ENCODE measurements at places on chromosomes 7 and 10.

- DNase-seq: no peak
Measured at GRCh38 chr10:128043259-128044045, 82.8 kb downstream of the MKI67 start.

GRCh38 chr10:117366741-117367140 lies 8.5 kb downstream of the PDZD8 start:
- DNase-seq: no peak

GRCh38 chr10:130432271-130432670 lies 296.1 kb downstream of the GLRX3 start:
- DNase-seq: no peak

GRCh38 chr10:90403211-90404000 lies 454.4 kb downstream of the HTR7 start:
- no peak for DNase-seq

DNA sequence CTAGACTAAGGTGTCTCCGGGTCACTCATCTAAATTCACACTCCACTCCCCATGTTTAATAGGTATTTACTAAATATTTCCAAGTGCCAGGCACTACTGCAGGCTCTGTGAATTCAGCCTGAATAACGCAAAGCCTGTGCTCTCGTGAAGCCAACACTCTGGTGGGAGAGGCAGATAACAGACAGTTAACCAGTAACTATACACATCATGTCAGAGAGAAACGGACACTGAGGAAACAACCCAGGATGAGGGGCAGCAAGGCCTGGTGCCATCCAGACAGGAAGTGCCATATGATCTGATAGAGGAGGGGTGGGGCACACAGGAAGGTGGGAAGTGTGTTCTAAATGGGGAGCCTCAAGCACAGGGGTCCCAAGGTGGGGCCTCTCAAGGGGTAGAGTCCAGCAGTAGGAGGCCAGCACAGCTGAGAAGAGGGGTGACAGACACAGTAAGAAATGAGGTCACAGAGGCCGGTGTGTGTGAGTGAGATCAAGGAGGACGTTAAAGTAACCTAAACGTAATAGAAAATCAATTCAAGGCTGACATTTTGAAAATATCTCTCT lies 85.3 kb downstream of the LARP4B start:
- DNase-seq: no peak

- no peak for DNase-seq
Measured at GRCh38 chr10:127802531-127803095, 65.6 kb downstream of the FOXI2 start.

DNA sequence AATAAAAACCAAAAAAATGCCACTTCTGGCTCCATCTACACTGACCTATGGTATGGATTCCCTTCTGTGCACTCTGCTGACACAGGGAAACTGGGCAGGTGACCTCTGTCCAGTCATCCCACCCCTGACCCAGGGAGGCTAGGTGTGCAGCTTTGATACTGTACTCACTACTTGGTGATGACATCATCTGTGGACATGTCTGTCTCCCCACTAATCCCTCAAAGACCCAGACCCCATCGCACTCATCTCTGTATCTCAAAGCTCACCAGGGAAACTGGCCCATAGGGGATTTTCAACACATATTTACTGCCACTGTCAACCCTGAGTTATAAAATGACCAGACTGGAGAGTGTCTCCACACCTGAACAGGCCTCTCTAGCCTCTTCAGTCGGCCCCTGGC lies 10.6 kb downstream of the SGMS1 start:
- DNase-seq: no peak

- DNase-seq: no peak
Measured at GRCh38 chr7:151936207-151936606, 20.0 kb upstream of the GALNTL5 start.

DNA sequence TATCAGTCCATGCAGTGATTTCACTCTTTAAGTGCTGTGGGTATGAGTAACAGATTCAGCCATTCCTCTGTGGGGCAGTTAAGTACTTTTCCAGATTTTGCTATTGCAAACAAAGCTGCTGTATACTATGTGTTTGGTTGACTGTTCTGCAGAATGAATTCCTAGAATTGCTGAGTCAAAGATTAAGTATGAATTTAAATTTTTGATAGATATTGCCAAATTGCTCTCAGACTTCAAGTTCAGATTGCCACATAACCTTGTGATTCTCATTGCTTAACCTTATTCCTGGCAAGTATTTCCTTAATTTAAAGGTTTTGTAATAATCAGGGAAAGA lies 21.6 kb upstream of the SAR1A start:
- no peak for DNase-seq

- no peak for DNase-seq
Measured at GRCh38 chr10:50613726-50614443, 9.9 kb downstream of the SGMS1 start.

GRCh38 chr10:28984431-28984830 lies 304.4 kb upstream of the LYZL1 start:
- peak; percentile 25 for DNase-seq

GRCh38 chr10:85317827-85318226 lies 989.4 kb downstream of the CCSER2 start:
- DNase-seq: no peak
